ENCODE measurements at places on chromosomes 11 and 22.

GRCh38 chr22:48099251-48099650 is 1336.8 kb downstream of the TBC1D22A start:
- no peak for DNase-seq

- DNase-seq = no peak
Observed at GRCh38 chr11:6674862-6675261, 8.3 kb downstream of the MRPL17 start.

- DNase-seq = no peak
Observed at GRCh38 chr11:72014761-72015320, 16.1 kb downstream of the IL18BP start.

DNA sequence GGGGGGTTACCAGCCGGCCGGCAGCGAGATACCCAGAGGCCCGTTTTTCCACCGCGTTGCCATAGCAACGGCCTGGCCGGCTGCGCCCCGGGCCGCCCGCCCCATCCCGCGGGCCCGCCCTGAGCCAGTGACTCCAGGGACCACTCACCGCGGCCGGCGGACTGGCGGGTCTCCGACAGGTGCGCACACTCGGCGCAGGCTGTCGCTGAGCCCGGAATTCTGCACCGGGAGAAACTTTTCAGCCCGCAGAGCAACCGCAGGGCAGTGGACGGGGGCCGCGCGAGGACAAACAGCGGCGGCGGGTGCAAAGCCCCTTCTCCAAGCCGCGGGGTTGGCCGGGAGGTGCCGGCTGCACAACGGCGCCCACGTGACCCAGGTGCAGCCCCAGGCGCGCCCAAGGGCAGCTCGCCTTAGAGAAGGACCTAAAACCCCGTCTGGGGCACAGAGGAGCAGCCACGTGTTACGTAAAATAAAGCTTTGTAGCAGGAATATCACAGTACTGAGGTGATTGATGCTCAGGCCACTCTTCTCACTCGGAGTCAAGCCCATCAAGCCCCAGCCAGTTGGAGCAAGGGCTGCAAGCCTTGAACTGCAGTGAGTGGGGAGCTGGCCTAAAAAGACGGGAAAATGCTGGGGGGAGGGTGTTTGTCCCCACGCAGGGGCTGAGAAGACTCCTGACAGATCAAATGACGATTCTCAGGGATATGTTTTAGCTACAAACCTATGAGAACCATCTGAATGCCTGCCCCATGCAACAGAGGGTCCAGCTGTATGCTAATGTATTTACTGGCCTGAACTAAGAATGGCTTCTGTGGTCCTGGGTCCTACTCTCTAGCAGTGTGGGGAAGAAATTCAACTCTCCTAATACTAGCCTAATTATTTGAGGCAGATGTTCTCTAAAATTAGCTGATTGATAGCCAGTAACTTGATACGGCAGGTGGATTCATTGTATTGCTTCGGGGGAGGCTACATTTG is at the start of gene STK33:
TSS of gene STK33 (minus strand) at position 294 of the 975 bp plus-strand sequence. CDS start 119,323 bp downstream, outside the sequence.
- DNase-seq = no peak

DNA sequence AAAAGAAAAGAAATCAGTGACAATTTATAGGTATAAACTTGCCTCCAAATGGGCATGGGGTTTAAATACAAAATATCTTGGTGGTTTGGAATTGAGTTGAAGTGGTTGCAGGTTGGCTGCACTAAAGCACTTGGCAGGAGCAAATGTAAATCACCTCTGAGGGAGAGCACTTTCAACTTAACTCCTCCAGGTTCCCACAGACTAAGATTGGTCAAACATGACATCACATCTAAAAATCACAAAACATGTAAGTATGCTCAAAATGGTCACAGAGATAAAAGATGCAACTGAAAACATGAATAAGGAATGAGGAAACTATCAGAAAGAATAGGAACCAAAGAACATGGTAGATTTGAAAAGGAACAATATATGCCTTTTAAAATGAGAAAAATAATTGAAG is 12.3 kb upstream of the SHANK3 start:
- no peak for DNase-seq

DNA sequence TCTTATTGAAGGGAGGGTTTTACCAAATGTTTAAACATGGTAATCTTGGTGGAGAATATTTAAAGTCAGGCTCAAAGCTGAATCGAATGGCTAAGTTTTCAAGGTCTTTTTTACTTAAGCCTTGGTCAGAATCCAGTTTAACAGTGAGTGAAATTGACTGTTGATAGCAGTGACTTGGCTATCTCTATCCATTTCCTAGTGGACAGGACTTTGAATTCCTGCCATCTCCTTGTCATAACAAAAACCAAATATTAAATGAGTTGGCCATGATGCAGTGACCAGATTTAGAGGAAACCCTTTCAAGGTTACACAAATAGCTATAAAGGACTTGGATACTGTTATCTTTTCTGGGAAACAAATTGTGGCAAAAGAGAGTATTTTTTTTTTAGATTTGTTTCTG is 92.0 kb downstream of the JRKL start:
- DNase-seq = no peak

GRCh38 chr22:31983911-31984656 is 39.7 kb downstream of the YWHAH start:
- no peak for DNase-seq

DNA sequence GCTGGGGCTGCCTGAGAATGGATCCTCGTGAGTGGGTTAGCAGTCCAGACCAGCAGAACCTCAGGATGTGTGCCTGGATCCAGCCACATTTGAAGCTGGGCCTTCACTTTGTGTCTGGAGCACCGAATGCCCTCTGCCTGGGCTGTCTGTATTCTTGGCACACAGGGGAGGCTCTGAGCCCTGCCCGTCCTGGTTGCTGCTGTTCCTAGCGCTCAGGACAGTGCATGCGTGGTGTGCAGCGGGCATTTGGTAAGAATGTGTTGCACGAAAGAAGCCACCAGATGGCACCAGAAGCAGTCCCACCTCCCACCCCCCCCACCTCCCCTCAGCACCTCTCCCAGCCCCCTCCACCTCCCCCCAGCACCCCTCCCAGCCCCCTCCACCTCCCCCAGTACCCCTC is 4.1 kb upstream of the MAPK11 start:
- DNase-seq = no peak

GRCh38 chr11:10594407-10594806 is 25.9 kb upstream of the LYVE1 start:
- no peak for DNase-seq

- no peak for DNase-seq
Observed at GRCh38 chr22:19853879-19854777, 546 bp downstream of the GNB1L start.

- no peak for DNase-seq
Observed at GRCh38 chr11:112785149-112785548, 176.1 kb upstream of the NCAM1 start.

DNA sequence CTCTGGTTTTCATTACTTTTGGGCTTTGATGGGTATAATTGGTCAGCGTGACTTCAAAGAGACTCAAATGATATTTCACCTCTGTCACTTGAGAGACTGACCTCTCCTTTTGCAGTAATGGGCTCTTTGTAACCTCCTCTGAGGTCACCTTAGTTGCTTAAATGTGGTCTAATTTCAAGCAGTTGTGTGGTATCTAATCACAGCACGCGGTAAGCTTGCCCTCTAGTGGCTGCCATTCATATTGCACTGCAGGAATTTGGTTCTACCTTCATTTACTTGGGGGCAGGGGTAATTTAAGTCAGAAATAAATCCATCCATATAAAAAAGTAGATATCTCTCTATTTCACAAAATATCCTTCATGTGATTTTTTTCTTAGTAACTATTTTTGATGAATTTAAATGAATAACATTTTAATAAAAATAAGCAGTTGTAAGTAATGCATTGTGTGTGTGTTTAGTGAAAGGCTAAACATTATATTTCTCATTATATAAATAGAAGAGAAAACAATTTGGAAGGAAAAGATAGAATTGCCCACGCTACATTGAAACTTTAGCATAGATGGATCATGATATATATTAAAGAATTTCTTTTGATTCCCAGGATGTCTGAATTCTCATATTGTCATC is 55.0 kb upstream of the ANO3 start:
- DNase-seq = peak; percentile 40

GRCh38 chr11:11260903-11261302 is 92.1 kb downstream of the CSNK2A3 start:
- DNase-seq = no peak

DNA sequence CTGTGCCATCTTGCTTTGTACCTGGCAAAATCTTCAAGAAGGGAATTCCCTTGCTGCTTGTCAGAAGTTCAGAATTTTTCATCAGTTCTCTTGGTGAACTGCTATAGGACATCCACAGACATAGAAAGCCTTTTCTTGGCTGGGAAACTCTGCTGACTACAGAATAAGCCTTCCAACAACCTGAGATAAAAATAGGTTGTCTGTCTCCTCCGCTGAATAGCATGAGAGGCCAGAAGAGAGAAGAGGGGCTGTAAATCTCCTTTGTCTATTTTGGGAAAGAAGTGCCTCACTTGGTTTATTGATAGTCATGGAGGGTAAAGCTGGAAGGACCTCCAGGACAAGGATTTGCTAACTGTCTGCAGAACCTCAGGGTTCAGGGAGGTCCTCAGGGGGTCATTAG is 48.2 kb downstream of the C11orf91 start:
- DNase-seq = no peak

DNA sequence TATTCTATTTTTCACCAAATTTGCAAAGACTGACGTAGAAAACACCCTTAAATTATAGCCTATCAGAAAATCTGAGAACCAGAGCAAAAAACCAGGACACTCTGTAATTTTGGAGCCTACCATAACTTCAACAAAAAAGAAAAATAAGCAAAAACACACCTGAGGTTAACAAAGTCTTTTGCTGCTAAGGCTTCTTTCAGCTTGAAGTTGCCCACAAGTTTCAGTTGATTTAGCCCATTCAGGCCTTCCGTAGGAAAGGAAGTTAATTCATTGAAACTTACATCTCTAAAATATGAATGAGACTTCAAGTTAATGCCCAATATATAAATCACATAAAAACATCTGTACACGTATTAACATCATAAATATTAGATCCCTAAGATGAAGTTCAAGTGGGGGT is 10.4 kb upstream of the CCDC34 start:
- no peak for DNase-seq

Measured in LNCaP clone FGC (cell line).